MV-4-11 (cell line): ENCODE measurements at places on chromosomes 13 and 19.

- DNase-seq: no peak
Observed at GRCh38 chr19:32876919-32877285, 7.3 kb upstream of the SLC7A9 start.

DNA sequence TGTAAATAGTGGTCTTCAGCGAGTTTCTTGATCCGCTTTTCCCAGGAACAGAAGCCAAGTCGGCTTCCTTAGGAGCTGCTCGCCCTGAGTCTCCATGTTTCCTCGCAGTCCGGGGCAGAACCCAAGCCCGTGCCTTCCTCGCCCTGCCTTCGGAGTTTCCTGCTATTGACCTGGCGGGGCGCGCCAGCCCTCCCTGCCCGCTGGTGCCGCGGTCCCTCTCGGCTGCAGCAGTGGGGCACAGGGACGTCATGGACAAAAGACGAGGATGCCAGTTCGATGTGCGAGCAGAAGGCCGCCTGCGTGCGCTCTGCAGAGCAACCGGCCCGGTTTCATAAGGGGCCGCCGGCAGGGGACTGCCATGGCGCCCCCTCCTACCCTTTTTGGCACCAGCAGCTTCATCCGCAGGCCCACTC lies 156.6 kb downstream of the TM9SF2 start:
- DNase-seq: no peak

DNA sequence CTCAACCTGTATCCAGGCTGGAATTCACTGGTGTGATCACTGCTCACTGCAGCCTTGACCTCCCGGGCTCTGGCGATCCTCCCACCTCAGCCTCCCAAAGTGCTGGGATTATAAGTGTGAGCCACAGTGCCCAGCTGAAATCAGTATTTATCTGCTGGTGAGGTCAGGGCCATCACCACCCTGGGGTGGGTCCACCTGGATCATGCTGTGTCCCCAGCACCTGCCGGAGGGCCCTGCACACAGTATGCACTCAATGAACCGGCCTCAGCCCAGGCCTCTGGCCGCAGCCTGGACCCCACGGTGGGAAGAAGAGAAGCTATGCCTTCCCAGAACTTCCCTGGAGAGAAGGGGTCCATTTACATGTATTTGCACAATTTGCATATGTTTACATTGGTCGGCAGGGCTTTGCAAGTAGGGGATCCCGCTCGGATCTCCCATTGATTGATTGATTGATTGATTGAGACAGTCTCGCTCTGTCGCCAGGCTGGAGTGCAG lies 2.6 kb upstream of the SLC5A5 start:
- no peak for DNase-seq

DNA sequence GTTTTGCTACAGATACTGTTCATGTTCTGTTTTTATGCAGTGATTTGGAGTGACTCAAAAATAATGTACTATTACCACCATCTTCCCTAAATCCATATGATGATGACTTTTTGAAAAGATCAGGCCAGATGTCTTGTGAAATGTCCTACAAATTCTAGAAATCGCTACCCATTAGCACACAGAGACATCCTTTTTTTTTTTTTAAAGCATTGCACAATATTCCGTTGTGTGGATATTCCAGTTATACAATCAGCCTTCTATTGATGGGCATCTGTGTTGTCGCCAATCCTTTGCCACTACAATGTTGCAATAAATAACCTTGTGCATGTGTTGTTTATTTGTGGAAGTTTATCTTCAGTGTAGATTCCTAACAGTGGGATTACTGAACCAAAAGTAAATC lies 24.5 kb downstream of the ZDHHC20 start:
- DNase-seq: peak; percentile 85

GRCh38 chr19:10113592-10113963 lies 2.1 kb downstream of the P2RY11 start:
- DNase-seq: no peak

- DNase-seq: no peak
Observed at GRCh38 chr13:101661839-101662238, 209.4 kb downstream of the ITGBL1 start.

GRCh38 chr13:73908809-73909208 lies 225.4 kb downstream of the KLF12 start:
- DNase-seq: no peak

DNA sequence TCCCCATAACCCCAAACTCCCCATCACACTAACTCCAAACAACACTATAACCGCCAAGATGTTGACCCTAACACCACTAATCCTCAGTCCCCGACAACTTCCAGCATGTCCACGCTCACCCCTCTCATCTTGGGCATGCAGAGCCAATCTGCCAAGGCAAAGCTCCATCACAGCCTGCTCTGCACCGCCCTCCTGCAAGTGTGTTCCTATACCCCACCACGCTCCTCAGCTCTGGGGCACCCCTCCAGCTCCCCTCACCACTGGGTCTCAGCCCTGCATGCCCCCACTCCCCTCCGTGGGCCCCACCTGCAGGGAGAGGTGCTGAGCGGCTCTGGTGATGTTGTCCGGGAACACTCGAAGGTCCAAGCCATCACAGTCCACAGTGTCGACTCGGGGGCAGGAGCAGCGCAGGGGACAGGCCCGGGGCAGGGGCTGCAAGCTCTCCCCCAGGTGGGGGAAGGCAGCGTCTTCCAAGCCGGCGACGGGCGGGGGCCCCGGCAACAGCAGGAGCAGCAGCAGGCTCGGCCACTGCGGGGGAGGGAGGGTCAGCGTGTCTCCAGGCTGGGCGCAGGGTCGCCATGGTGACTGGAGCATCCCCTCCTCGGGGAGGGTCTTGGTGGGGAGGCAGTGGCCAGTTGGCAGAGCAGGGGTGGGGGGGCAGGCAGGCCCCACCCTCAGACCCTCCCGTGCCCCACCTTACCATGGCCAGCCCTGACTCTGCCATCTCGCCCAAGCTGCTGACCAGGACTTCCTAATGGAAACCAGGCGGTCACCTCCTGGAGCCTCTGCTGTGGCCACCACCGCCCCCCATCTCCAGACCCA lies 527 bp downstream of the PODNL1 start:
- DNase-seq: no peak

DNA sequence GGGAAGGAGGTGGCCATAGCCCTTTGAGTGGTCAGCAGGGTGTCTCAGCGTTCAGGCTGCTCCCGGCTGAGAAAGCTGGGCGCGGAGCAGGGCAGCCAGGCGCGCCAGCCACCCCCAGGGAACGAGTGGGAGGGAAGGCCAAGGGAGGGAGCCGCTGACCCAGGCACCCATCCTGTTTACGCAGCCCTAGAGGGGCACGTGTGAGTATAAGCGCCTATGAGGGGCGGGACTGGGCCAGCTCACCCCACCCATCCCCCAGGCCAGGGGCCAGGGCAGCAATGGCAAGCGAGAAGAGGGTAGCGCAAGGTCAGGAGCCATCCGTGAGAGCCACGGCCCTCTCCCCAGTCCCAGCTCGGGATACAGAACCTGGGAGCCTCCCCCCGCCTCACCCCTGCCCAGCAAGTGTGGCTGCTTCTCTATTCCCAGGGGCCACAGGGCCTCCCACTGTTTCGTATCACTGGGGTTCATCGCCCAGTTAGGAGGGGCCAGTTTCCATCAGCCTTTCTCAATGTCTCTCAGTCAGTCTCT lies 897 bp upstream of the DMKN start:
- DNase-seq: no peak

GRCh38 chr13:32232263-32232662 lies 82.9 kb downstream of the ZAR1L start:
- DNase-seq: no peak

DNA sequence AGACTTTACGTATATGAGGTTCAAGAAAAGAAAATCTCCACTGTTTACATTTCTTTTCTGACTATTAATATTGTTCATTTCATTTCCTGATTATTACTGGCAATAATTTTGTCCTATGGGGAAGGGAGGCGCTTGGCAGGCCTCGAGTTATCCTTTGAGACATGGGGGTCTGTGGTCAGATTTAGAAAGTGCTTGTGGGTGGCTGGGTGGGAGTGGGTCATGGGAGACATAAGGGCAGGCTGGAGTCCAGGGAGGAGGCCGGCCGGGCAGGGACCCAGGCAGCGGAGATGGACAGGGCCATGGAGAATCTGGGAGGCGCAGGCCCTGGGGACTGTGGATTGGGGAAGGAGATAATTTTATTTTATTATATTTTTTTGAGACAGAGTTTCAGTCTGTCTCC lies 40.1 kb downstream of the LTBP4 start:
- DNase-seq: no peak

DNA sequence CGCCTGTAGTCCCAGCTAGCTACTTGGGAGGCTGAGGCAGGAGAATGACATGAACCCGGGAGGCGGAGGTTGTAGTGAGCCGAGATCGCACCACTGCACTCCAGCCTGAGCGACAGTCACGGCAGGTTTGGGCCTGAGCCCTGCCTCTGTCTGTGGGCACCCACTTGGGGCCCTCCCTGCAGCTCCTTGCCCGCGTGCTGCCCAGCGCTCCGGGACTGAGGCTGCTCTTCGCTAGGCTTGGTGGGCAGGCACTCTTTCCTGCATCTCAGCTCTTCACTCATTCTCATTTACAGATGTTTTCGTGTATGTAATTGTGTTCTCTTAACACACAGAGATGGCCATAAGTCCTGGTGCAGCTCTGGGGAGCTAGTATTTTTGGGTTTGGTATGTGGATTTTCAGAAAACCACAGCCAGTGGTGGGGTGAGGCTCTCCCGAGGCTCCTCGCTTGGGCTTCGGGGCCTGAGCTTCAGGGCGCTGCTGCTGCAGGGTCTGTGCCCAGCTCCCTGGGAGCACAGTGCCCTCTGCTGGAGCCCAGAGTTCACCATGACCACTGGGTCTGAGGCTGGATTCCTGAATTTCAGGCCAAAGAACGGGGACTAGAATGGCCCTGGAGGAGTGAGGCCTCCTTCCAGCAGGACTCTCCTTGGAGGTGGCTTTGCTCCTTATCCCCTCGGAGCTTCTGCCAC lies 15.2 kb downstream of the UPF1 start:
- peak; percentile 73 for DNase-seq

DNA sequence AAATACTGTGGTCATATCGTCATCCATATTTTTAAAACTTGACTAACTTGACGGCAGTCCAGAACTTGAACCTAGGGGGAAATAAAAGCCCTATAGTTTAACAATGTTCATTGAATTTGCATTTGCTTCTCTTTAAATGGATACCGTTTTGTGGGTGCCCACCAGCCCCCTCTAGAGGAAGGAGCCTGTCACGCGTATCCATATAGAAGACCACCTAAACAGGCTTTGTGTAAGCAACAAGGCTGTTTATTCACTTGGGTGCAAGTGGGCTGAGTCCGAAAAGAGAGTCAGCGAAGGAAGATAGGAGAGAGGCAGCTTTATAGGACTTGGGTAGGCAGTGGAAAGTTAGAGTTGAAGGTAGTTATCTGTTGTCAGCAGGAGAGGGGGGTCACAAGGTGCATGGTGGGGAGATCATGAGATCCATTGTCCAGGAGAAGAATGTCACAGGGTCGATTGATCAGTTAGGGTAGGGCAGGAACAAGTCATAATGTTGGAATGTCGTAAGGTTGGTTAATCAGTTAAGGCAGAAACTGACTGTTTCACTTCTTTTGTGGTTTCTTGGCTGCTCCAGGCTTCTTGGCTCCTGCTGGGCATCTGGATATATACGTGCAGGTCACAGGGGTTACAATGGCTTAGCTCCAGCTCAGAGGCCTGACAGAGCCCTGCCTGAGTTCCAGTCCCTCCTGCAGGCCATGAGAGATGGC lies 42.5 kb upstream of the ANKRD10 start:
- DNase-seq: peak; percentile 75

DNA sequence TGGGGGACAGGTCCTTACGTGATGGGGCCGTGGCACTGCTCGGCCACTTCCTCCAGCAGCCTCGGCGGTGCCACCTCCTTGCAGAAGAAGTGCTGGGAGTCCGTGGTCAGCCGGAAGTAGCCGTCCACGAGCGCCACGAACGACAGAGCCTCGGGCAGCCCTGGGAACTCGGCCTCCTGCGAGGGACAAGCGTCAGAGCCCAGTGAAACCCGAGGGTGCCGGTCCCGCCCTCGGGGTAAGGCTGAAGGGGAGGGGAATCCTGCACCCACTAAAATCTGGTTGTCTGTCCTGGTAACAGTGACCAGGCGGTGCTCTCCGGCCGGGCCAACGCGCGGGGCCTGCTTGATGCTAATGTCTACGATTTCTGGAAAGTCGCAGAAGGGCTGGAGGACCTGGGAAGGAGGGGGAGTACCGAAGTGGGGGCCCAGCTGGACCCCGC lies 6.4 kb downstream of the JAK3 start:
- DNase-seq: no peak

GRCh38 chr19:13020002-13020414 lies 24.7 kb downstream of the NFIX start:
- DNase-seq: no peak

DNA sequence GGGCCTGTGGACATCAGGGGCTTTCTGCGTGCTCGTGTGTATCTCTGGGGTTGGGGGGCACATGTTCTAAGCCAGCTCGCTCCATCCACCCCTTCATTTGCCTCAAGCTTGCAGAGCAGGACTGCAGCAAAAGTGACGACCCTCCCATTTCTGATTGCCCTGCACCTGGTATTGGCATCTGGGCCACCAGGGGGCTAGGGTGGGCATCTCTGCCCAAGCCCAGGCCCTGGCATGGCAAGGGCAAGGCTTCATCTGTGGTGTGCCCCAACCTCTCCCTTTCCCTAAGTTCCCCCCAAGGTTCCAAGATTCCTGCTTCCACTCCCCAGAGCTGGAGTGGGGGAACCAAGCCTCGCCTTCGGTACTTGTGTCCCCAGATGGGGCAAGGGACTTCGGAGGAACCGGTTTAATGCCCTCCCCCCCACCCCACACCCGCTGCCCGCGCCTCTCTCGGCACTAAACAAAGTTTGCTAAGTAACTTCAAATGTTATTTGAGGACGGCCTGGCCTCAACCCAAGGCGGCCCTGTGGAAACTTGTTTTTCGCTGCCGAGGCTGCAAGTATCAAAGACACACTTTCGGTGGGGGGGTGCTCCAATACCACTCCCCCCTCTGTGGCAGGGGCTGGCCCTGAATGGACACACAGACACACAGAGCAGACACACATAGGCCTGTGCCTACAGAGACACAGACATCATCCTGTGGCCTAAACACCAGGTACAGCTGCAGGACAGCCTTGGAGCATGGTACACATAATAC lies 12.2 kb downstream of the NFIX start:
- DNase-seq: no peak

DNA sequence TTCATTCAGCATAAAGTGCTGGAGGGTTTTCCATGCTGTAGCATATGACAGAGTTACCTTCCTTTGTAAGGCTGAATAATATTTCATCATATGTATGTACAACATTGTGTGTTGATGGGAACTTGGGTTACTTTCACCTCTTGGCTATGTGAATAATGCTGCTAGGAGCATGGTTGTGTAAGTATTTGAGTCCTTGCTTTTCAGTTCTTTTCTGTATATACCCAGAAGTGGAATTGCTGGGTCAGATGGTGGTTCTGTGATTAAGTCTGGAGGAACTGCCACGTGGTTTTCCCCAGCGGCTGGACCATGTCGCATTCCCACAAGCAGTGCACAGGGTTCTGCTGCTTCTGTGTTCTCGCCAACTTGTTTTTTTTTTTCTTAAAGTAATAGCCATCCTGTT lies 101.2 kb upstream of the TEX29 start:
- peak; percentile 33 for DNase-seq

DNA sequence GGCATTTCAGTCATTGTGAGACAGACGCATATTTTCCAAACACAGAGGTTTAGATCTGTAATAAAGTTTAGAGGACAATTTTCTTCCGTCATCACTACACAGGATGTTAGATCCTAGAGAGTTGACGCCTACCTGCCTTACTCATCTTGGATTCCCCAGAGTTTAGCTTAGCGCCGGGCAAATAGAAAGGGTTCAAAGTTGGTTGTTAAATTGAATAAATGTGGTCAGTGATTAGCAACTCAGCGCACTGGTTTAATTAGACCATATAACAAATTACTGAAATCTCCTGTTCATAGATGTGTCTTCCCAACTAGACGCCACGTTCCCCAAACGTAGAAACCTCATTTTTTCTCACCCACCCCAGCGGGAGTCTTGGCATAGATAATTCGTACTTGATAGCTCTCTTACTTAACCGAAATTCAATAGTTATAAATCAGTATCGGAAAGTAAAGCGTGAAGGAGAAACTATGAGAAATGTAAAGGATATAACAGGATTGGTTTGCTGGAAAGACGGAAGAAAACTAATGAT lies 726 bp upstream of the UFM1 start:
- no peak for DNase-seq
